CD4-positive, alpha-beta T cell treated with Interleukin-15 for 4 hours (primary cell): ENCODE measurements at places on chromosomes 12 and 14.

GRCh38 chr14:65945327-65945726, 532.8 kb downstream of the FUT8 start:
- no peak for DNase-seq

DNA sequence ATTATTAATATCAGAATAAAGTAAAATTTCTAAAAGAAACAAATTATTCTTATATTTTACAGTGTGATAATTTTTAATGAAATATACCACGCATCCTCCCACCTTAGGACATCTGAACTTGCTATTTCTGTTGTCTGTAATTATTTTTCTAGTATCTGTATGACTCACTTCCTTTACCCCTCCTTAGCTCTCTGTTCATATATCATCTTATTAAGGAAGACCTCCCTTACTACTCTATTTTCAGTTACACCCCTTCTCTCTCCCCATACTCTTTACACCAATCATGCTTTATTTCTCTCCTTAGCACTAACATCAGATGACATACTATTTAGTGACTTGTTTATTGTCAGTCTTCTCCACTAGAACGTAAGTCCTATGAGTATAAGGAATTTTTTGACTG, 34.2 kb upstream of the C12orf50 start:
- DNase-seq, result no peak

- DNase-seq, result no peak
Measured at GRCh38 chr14:100402631-100403030, 79.5 kb downstream of the SLC25A47 start.

DNA sequence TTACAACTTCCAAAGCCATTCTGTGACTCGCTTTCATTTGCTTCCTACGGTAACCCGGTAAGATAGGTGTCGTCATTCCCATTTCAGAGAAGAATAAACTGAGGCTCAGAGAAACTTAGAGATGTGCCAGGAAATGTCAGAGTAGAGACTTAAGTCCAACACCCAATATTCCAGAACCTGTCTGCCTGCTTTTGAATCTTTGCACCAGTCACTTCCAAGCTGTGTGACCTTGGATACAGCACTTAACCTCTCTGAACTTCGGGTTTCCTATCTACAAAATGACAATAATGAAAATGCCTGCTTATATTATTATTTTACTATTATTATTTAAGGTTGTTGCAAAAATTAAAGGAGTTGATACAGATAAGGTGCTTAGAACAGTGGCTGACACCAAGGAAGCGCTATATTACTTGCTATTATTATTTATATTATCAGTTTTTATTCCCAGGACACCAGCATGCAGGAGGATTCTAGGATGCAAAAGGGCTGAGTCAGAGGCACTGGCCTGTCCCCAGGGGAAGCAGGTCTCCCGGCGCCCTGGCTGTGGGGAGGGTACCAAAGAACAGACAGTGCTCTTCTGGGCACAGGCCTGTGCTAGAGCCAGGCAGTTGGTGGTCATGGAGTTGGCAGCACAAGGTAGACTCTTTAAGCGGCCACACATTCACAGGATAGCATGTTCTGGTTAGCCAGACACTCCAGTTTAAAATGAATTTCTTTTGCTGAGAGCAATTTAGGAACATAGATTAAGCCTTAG, 5.4 kb downstream of the HSPB8 start:
- DNase-seq, result no peak

DNA sequence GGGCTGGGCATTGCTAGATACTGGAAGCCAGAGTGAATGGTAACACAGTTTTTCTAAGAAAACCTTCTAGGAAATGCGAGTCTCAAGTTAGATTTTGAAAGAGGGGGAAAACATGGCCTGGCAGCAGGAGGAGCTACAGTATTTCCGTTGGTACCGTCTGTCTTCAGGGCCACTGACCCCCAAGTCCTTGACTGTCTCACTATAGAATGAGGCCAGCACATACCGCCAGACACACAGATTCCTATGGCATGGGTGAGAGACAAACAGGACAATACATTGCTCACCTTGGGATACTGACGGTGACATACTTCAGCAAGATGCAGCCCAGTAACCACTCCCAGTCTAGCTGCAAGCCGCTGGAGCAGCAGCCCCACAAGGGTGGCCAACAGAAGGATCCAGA, 21.7 kb downstream of the SLC11A2 start:
- no peak for DNase-seq

GRCh38 chr12:76708296-76708695, 55.6 kb upstream of the ZDHHC17 start:
- DNase-seq, result no peak

GRCh38 chr12:111366583-111366982, 2.3 kb downstream of the PHETA1 start:
- DNase-seq, result no peak

DNA sequence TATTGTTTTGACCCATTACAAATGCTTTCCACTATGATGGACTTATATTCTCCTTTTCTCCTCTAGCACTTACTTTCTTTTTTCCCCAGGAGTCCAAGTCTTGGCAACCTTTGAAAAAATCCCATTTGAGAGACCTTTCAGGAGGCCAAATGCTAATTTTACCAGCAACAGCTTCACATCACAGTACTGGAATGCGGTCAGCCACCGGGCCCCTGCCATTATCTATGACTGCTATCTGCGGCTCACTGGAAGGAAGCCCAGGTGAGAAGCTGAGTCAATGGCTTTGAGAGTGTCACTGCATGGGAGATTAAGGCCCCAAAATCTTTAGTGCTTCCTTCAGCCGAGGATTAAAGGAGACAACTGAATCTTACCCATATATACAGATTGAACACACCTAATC, 64.2 kb downstream of the ERGIC2 start:
- no peak for DNase-seq

DNA sequence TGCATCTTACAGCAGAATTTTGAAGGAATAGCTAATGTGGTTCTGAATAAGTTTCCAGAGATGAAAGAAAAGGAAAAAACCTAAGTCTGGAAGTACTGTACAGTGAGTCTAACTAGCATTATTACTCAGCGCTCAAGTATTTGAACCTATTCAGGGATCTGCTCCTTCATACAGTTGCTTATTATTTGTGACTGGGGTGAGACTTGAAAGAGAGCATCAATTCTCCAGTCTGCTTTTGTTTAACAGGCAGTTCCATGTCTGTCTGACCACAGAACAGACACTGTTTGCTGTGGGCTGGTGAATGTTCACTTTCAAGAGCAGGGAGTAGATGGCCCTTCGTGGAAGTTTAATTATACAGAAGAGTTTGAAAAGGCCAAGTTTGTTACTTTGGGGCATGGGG, 9.3 kb downstream of the ETV6 start:
- no peak for DNase-seq

GRCh38 chr12:132424811-132425210, 65.1 kb upstream of the FBRSL1 start:
- no peak for DNase-seq

- no peak for DNase-seq
Measured at GRCh38 chr12:127820271-127820670, 446.7 kb upstream of the TMEM132C start.

- no peak for DNase-seq
Measured at GRCh38 chr14:89184952-89185351, 232.1 kb downstream of the FOXN3 start.

- no peak for DNase-seq
Measured at GRCh38 chr12:44565163-44565562, 311.0 kb downstream of the NELL2 start.

- no peak for DNase-seq
Measured at GRCh38 chr12:57012600-57013465, 3.5 kb downstream of the TAC3 start.

GRCh38 chr12:57535764-57536596, 11.0 kb downstream of the DCTN2 start:
- no peak for DNase-seq

GRCh38 chr12:81207173-81207572, 129.3 kb downstream of the ACSS3 start:
- DNase-seq, result no peak

DNA sequence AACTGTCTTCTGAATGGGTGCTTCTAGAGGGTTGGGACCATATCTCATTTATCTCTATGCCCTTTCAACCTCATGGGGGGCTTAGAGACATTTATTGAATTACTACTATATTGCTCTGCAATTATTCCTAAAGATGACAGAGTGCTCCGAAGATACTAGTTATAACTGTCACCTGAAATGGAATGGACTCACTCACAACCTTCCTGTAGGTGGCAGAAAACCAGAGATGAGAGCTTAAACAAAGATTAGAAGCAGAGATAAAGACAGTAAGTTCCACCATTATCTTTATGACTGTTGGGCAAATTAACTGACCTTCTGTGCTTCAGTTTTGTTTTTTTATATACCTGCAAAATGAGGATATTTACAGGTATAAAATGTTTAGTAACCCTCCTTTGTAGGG, 31.5 kb upstream of the GTF2A1 start:
- DNase-seq, result no peak

- peak; percentile 3 for DNase-seq
Measured at GRCh38 chr14:64337888-64338615, 43.9 kb upstream of the ESR2 start.

- DNase-seq, result no peak
Measured at GRCh38 chr14:103281496-103282231, 52.4 kb upstream of the EIF5 start.

DNA sequence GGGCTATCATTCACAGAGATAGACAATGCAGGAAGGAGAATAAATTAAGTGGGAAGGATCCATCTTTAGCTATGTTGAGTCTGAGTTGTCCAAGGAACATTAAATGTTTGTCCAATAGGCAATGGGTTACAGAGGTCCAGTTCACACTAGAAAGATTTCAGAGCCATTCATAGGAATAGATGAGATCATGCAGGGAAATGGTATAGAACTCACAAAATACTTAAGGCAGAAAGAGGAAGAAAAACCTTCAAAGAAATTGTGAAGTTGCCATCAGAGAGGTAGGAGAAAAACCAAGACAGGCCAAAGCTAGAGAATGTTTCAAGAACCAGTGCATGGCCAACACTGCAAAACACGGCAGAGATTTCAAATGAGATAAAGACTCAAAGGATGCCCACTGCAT, 94.1 kb downstream of the PHLDA1 start:
- no peak for DNase-seq

DNA sequence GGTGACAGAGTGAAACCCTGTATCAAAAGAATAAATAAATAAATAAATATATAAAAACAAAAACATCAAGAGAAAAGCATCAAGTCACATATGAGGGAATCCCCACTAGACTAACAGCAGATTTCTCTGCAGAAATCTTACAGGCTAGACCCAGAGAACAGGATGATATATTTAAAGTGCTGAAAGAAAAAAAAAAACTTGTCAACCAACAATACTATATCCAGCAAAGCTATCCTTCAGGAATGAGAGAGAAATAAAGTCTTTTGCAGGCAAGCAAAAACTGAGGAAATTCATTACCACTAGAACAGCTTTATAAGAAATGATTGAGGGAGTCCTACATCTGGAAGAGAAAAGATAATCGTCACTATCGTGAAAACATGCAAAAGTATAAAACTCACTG, 6.4 kb upstream of the SFSWAP start:
- no peak for DNase-seq

GRCh38 chr14:71314717-71315116, 407.5 kb downstream of the PCNX1 start:
- no peak for DNase-seq

- DNase-seq, result no peak
Measured at GRCh38 chr12:68403711-68404110, 71.5 kb upstream of the MDM1 start.

- DNase-seq, result no peak
Measured at GRCh38 chr14:79730196-79730595, 481.1 kb downstream of the DIO2 start.

DNA sequence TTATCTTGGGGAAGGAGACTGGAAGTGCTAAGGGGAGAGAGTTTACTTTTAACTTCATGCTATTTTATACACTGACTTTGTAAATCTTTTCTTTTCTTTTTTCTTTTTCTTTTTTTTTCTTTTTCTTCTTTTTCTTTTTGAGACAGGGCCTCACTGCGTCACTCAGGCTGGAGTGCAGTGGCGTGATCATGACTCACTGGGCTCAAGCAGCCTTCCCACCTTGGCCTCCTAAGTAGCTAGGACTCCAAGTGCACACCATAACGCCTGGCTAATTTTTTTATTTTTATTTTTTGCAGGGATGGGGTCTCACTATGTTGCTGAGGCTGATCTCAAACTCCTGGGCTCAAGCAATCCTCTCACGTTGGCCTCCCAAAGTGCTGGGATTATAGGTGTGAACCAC, 294.6 kb upstream of the PRICKLE1 start:
- DNase-seq, result no peak
